Cortex of kidney (tissue), 1 donor: ENCODE measurements at places on chromosomes 3 and 15.

DNA sequence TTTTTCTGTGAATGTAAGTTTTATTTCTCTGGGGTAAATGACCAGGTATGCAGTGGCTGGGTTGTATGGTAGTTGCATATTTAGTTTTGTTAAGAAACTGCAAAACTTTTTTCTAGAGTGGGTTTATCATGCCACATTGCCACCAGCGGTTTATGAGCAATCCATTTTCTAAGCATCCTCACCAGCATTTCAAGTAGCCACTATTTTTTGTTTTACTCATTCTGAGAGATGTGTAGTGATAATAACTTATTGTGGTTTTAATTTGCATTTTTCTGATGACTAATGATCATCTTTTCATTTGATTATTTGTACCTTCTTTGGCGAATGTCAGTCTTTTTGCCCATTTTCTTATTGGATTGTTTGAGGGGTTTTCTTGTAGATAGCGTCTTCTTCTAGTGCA is 56.2 kb downstream of the SPRED1 start:
- no peak for DNase-seq

DNA sequence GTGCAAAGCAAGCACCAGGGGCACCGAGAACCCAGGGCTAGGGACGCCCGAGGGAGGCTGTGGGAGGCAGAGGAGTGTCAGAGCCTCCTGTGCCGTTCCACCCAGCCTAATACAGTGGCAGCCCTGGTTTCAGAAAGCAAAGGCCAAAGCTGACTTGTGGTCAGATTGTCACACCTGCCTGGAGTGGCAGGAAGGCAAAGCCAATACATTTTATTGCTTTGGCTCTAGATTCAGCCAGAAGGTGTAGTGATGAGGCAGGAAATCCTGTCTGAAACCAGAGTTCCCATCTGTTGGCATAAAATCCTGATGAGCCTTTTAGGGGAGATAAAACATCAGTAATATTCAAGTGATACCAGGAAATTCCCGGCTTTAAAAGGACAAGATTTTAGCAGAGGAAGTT is 168.3 kb downstream of the SLCO3A1 start:
- DNase-seq = no peak

- DNase-seq = no peak
These were observed 1.6 kb downstream of the STRA6 start for GRCh38 chr15:74200871-74201419.

GRCh38 chr15:45429941-45430792 is 51.8 kb upstream of the GATM start:
- DNase-seq = no peak

DNA sequence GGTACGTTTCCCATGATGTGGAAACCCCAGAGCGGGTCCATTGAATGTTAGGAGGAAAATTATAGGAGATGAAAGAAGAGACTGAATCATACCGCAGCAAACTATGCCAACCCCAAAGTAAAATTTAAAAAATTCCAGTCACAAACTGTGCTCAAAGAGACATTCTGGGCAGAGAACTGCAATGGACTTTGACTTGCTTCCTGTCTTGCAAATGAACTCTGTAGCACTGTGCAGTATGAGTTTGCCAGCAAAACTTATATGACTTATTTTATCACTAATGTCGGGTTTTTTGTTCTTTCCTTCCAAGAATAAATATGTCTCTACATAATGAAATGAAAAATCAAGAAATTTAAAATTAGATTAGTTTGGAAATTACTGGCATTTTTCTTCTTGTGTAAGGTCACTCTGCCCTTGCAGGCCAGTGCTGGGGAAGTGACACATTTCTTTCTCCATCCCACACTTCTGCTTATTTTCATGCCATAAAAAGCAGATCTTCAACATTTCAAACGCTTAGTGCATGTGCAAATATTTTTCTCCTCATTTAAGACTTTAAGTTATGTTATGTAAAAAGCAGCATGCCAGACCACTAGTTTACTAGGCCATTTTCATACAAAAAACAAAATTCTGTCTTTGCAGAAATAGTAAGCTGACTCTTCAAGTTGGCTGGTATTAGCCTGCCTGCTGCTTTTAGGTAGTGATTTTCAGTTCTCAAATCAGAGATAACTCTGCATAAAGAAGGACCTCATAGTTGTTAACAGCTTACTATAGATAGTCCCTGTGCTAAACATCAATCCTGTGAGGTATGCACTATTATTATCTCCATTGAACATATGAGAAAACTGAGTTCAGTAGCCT is 32.2 kb upstream of the SSR3 start:
- no peak for DNase-seq

GRCh38 chr3:188227442-188227841 is 73.5 kb downstream of the LPP start:
- no peak for DNase-seq
